ENCODE measurements at places on chromosomes 4 and X.

DNA sequence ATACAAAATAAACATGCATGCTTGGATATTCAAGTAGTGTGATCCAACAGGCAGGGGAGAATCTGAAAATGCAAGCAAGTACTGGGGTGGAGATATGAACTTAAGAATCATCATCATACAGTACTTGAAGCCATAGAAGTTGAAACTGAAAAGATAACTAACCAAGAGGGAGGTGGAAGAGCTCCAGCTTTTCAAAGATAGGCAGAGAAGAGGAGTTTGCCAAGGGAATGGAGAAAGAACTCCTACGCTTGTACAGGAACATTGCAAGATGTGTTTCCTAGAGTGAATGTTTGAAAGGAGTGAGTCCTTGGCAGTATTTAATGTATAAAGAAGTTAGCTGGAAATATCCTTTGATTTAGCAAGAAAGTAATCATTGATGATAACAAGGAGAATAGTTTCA is 106.2 kb upstream of the FRMPD4 start:
- no peak for DNase-seq

DNA sequence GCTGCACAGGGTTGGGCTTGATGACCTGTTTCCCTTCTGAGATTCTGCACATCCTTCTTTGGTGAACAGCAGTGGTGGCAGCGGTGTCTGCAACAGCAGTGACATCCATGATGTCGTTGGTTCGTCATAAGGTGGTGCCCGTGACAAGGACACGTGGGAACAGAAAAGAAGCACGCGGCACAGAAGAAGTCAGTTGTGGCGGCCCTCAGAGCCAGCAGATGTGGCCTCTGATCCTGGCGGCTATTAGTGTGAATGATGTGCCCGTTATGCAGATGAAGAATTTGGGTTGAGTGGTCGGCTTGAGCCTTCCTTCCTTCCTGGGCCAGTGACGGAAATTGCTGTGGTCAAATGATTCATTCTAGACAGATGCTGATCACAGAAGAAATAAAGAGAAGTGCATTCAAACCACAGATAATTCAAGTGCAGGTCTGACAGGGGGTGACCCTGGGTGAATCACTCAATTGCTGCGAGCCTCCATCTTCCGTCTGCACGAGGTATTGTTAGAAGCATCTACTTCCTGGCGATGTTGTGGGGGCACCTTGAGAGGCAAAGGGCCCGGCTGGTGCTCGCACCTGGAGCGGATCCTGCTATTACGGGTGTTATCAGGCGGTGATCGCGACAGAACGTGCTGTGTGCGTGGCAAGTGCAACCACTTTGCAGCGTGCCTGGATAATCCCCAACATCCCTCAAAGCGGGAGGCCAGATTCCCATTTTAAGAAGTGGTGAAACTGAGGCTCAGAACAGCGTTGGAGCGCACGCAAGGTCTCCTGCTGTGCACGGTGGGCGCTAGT is 215.2 kb upstream of the PSAPL1 start:
- no peak for DNase-seq

GRCh38 chrX:118534716-118535493 is 39.3 kb downstream of the DOCK11 start:
- DNase-seq, result no peak

GRCh38 chr4:56658528-56658927 is 22.6 kb downstream of the HOPX start:
- no peak for DNase-seq

DNA sequence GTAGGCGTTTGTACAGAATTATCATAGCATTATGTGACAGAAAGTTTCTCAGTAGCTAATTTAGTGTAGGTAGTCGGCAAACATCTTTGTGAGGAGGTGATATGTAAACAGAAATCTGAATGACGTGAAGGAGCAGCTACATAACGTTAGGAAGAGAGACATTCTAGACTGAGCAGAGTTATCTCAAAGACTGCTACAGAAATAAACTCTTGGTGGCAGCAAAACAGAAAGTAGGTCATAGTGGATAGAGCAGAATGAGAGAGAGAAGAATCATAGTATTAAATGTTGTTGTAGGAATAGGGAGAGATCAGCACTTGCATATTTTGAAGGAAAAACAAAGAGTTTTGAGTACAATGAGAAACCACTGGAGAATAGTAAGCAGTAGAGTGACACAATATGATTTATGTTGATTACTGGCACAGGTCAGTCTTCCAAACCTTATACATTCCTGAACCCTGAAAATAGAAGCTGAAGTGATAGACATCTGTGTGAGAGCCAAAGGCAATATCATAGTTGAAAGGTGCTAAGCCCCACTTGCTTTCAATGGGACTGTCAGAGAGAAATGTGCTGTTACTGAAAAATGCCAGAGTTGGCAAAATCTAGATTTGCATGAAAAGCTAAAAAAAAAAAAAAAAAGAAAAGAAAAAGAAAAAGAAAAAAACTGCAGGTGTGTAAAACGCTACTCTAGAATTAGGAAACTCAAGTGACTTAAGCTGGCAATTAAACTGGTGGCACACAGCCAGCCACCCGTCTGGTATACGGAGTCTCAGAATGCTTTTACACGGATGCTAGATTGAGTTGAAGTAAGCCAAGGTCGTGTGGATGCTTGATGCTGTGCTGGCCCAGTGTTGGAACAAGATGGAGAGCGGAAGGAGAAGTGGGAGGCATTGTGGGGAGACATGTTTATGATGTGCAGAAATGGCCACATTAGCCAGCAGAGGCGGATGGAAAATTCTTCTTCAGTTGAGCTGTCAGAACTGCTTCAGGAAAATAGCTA is 750.2 kb upstream of the HS3ST1 start:
- no peak for DNase-seq

GRCh38 chr4:130632731-130633604 is 1537.0 kb downstream of the C4orf33 start:
- no peak for DNase-seq

GRCh38 chr4:39324446-39324845 is 41.7 kb downstream of the RFC1 start:
- DNase-seq, result no peak

DNA sequence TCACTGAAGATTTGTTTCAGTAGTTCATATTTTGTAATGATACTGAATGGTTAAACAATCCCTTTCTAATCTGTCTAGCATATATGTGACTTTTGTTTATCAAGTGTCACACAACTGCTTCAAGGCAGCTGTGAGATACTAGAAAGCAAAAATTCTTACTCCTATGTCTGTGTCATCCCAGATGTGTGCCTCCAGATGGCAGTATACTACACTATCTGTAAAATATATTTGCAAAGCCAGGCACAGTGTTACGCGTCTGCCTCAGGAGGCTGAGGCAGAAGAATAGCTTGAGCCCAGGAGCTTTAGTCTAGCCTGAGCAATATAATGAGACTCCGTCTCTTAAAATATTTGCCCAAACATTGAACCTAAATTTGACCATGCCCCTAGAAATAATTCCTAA is 4.0 kb downstream of the NUDT10 start:
- DNase-seq, result no peak

GRCh38 chrX:151695583-151696340 is 504 bp downstream of the PRRG3 start:
- DNase-seq, result no peak

GRCh38 chr4:55158957-55159356 is 33.6 kb upstream of the KDR start:
- DNase-seq, result no peak

DNA sequence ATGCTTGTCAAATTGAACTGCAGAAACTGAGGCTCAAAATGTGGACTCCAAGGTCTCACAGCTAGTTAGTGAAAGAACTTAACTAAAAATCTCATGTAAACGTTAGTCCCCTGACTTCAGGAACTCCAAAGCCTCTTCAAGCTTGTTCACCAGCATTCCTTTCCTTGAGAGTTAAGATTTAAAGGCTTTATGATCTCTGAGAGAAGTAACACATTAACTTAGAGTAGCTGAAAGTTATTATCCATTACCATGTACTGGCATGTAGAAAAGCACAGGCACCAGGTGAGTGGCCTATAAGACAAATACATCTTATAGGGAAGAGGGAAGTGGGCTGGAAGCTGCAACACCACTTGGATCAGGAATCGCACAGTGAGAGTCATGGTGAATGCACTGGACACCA is 15.3 kb downstream of the PARM1 start:
- no peak for DNase-seq

DNA sequence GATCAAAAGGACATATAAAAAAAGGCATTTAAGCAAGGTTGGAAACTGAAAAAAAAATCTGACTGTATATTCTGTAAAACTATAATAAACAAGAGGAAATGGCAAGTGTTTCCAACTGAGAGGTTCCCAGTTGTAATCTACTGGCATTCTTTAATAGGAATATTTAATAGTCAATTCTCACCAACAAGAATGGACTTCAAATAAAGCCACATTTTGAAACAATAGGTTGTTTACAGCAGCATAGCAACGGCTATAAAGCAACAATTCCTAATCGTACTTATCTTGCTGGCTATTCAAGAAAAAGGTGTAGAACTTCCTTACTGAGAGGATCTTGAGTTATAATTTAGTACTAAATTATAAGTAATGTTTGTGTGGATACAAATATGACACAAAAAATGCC is 75.5 kb downstream of the VEGFC start:
- DNase-seq, result no peak

DNA sequence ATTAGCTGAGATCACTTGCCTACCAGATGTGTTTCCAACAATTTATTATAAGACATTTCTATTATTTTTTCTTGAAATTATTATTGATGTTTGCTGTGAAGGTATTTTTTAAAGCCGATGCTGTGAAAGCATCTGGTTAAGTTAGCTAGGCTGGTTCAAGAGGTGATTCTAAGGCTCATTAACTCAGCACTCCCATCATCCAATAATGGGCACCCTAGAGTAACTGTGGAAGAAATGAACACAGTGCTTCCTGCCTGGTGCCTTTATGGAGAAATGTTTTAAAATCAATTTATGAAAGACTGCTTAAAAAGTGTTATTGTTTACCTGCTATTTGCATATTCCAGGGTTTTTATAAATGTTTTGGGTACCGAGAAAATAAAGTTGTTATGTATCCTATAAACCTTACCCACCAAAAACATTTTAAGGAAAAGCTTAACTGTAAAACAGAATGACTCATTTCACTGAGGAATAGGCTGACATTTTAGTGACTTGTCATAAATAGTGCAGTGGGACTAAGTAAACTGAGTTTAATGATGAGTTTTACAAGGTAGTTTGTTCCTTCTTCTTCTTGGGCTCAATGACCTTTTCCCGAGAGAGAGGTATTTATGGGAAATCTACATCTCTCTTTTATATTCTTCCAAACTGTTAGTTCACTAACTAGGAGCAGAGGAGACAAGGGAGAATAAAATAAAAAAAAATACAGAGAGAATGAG is 310.0 kb upstream of the AADAT start:
- no peak for DNase-seq

- no peak for DNase-seq
Observed at GRCh38 chr4:15690020-15690809, 8.6 kb downstream of the FAM200B start.

DNA sequence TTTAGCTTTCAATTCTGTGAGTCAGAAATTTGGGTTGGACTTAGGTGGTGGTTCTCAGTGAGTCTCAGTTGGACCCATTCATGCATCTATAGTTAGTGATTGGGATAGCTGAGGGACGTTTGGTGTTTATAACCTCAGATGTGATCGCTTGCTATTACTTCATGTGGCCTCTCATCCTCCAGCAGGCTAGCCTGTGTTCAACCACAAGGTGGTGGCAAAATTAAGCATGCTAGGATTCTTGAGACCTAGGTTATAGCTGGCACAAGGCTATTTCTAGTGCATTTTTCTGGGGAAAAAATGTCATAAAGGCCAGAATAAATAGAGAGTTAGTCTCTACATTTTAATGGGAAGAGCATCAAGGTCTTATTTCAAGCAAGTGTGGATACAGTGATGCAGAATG is 10.9 kb upstream of the GRPR start:
- no peak for DNase-seq

- no peak for DNase-seq
Observed at GRCh38 chrX:33156152-33156726, 55.1 kb downstream of the DMD start.

DNA sequence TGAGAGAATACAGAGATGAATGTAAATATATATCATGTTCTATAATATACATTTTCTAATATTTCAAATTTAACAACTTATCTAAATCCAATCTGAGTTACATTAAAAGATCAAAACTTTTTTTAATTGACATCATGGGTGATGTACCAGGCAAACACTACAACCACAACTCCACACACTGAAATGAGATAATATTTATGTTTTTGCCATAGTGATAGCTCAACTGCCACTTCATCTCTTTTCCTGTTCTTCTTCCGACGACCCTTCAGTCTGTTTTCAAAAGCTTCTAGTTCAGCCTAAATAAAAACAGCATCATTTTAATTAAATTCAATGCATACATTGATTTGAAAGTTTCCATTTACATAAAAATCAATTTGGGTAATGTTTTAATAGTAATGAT is 10.2 kb upstream of the CORIN start:
- no peak for DNase-seq

DNA sequence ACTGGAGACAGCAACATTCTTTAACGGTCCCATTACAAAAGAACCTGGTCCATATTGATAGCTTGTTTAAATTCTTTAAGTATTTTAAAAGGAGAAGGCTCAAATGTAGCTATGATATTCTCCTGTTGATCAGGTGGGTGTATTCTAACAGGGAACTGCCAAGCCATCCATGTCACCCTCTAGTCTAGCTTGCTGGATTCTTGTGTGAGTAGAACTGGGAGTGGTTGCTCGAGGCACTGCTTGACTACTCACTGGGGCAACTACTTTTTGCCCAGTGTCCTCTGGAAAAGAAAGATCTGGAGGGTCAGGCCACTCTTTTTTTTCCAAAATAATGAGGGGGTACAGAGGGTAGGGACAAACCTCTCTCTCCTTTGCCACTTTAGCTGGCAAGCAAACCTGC is 155.1 kb downstream of the ZNF518B start:
- DNase-seq, result no peak

GRCh38 chr4:99593781-99594641 is 19.4 kb downstream of the MTTP start:
- DNase-seq, result no peak

- no peak for DNase-seq
Observed at GRCh38 chr4:158450741-158451140, 70.9 kb upstream of the RXFP1 start.

GRCh38 chrX:76172325-76172893 is 453 bp upstream of the PBDC1 start:
- DNase-seq, result no peak

DNA sequence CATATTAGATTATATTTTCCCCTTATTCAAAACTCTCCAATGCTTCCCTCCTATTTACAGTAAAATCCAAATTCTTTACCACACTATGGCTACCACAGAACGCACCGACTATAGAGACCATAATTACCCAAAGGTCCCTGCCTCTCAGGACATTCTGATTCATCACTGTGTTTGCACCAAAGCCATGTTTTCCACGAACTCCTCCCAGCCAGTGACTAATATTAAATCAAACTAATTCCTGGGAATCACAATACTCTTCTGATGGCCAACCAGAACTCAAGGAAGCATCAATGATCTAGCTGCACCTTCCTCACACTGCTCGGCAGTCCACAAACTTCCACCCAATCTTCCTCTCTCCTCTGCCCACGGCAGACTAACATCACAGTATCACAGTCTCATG is 24.2 kb upstream of the EDNRA start:
- DNase-seq, result no peak

- no peak for DNase-seq
Observed at GRCh38 chr4:154911097-154911496, 130.0 kb downstream of the RBM46 start.

GRCh38 chrX:28910487-28910886 is 323.2 kb downstream of the IL1RAPL1 start:
- DNase-seq, result no peak

- no peak for DNase-seq
Observed at GRCh38 chrX:104419211-104419610, 146.8 kb upstream of the IL1RAPL2 start.
